Activated CD4-positive, alpha-beta memory T cell treated with anti-CD3 and anti-CD28 coated beads, Interleukin-2, amount 10 ng/mL, durations not matched to agents 7 days and 5 days (primary cell): ENCODE measurements at places on chromosomes 3 and 15. TPM values are rescaled to one million over a fixed set of nuclear protein-coding genes. Genes with fewer than 3 reads are reported as not detected.

- H3K36me3 ChIP-seq = no peaks in the 10 kb centered on the region
- H3K27me3 ChIP-seq = peaks cover 11% of the 10 kb centered on the region
- DNase-seq = no peak
Measured at GRCh38 chr15:71111181-71111565, 4.1 kb upstream of the THSD4 start.

DNA sequence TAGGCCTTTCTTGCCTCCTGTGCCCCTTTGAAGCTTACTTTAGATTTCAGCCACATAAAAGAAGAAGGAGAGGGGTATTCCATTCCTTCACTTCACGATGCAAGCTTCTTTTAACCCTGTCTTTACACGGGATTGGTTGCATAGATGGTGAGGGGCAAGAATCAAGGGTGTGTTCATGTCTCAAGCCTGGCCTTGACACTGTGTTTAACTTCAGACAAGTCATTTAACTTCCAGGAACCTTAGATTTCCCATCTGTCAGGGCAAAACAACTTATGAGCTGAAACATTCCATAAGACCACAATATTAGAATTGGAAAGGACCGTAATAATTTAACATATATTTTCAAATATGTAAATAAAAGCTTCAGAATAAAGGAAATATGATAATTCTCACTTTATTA is 344.5 kb downstream of the MFSD1 start:
- no peaks in the 10 kb centered on the region for H3K36me3 ChIP-seq
- no peak overlapping the region for H3K27ac ChIP-seq
- no peak overlapping the region for H3K4me3 ChIP-seq
- no peak for DNase-seq
- H3K27me3 ChIP-seq = no peaks in the 10 kb centered on the region

DNA sequence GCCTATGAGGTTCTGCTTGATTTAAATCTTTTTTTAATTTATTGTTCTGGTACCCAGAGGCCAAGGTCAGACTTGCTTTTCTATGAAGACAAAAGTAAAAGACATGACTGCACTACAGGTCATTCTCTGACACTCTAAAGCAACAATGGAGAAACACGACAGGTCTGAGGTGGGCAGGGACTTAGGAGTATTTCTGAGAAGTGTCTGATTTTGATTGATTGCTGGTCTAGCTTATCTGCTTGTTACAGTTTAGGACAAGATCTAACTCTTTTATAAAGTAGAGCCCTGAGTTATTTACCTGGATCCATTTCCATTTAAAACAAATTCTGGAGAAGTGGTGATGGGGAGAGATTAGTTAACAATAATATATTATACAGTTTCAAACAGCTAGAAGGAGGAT is 115.2 kb upstream of the STT3B start:
- DNase-seq = no peak
- no peak overlapping the region for H3K4me3 ChIP-seq
- no peak overlapping the region for H3K27ac ChIP-seq
- no peaks in the 10 kb centered on the region for H3K27me3 ChIP-seq
- H3K36me3 ChIP-seq = no peaks in the 10 kb centered on the region

GRCh38 chr3:42926310-42926709 is 20.4 kb downstream of the ZNF662 start:
- peaks cover 10% of the 10 kb centered on the region for H3K27me3 ChIP-seq
- no peak overlapping the region for H3K27ac ChIP-seq
- H3K4me3 ChIP-seq = no peak overlapping the region
- no peaks in the 10 kb centered on the region for H3K36me3 ChIP-seq
- no peaks in the 10 kb centered on the region for H3K4me1 ChIP-seq

GRCh38 chr3:29582273-29582672 is 301.4 kb downstream of the RBMS3 start:
- no peak for DNase-seq
- H3K27ac ChIP-seq = no peak overlapping the region
- H3K4me3 ChIP-seq = no peak overlapping the region
- no peaks in the 10 kb centered on the region for H3K36me3 ChIP-seq
- no peaks in the 10 kb centered on the region for H3K4me1 ChIP-seq
- no peaks in the 10 kb centered on the region for H3K27me3 ChIP-seq

Gene MB21D2
- total RNA-seq = 21.0 TPM

Gene DAPK2
- 3.7 TPM for total RNA-seq

DNA sequence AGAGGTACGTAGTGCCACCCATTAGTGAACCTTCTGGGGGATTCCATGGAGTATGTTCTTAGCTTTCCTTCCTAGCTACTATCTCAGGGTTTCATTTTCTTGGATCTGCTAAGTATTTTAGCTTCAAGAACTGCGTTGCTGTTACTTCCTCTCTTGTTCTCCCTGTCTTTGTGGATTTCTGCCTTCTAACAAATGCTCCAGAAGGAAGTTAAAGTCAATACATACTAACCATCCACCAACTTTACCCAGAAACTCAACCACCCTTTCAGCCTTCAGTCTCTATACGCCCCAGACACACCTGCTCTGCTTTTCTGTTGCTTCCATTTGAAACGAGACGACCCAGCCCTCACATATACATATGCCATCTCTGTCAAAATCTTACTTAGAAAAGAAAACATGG is 2.4 kb upstream of the KLF13 start:
- peaks cover 34% of the 10 kb centered on the region for H3K4me1 ChIP-seq
- H3K27ac ChIP-seq = peak overlapping the region; percentile 97
- DNase-seq = no peak
- H3K27me3 ChIP-seq = no peaks in the 10 kb centered on the region

Gene GOLGA6L4
- total RNA-seq = 2.3 TPM

DNA sequence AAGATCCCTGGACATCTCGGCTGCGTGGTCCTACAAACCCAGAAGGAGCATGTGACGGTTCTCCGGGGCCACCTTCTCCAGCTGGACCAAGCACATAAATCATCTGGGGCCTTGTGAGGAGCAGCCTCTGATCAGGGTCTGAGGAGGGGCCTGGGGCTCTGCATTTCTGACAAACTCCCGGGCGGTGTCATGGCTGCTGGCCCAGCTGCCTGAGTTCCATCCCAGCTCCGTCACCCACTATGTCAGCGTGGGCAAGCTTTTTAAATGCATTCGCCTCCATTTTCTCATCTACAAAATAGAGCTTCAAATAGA is 126.3 kb upstream of the MEF2A start:
- no peak overlapping the region for H3K4me3 ChIP-seq
- H3K36me3 ChIP-seq = no peaks in the 10 kb centered on the region
- H3K27ac ChIP-seq = no peak overlapping the region
- H3K27me3 ChIP-seq = peaks cover 15% of the 10 kb centered on the region
- DNase-seq = no peak
- H3K4me1 ChIP-seq = peaks cover 18% of the 10 kb centered on the region

DNA sequence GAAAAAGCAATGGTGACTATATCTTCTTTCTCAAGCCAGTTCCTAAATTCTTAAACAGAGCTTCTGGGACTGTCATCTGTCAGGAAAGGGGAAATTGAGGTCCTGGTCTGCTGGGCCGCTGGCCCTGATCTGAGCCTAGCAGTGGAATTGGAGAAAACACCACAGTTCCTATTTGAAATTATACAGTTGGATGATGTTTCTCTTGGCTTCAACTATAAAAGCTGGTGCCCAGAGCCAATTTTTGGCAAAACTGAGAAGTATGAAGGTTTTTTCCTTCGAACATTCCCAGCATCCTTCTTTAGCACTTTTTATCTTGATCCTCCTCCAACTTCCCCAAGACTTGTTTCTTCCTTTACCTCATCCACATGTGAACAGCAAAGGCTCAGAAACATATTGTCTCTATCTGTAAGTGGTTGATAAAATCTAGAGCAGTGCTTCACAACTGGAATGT is 83.9 kb downstream of the CD47 start:
- H3K4me1 ChIP-seq = peaks cover 2% of the 10 kb centered on the region
- no peak overlapping the region for H3K4me3 ChIP-seq
- H3K27me3 ChIP-seq = peaks cover 2% of the 10 kb centered on the region

DNA sequence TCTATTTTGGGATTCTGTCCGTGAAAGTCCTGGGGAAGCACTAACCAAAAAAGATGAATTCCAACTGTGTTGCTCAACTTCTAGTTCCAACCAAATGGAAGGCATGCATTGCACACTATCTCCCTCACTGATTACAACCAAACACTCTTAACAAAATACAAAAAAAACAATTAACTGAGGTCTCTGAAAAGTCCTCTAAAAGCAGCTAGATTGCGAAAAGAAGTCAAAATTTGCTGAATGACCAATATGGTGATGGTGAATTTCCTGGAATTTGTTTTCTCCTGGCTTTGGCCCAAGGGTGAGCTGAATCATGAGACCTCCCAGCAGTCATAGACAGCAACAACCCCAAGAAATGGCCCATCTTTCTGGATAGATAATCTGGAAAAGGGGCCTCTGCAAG is 28.3 kb downstream of the CYP19A1 start:
- DNase-seq = no peak
- H3K27me3 ChIP-seq = peaks cover 8% of the 10 kb centered on the region
- H3K27ac ChIP-seq = no peak overlapping the region
- no peaks in the 10 kb centered on the region for H3K4me1 ChIP-seq
- no peaks in the 10 kb centered on the region for H3K36me3 ChIP-seq

Gene FBN1
- total RNA-seq = 1.7 TPM

DNA sequence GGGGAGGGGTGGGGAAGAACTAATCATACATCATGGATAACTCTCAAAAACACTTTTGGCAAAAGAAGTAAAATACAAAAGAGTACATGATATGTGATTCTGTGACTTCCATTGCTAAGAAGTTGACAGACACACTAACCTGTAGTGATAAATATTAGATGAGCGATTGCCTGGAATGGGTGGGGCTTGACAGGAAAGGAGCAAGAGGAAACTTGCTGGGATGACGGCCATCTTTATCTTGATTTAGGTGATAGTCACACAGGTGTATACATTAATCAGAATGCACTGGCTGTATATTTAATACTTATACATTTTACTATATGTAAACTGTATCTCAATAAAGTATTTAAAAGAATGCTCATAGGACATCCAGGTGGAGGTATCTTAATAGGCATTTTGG is 13.1 kb downstream of the PARL start:
- H3K27ac ChIP-seq = no peak overlapping the region
- H3K27me3 ChIP-seq = no peaks in the 10 kb centered on the region
- H3K36me3 ChIP-seq = peaks cover 4% of the 10 kb centered on the region

- H3K27ac ChIP-seq = no peak overlapping the region
- H3K4me1 ChIP-seq = peaks cover 35% of the 10 kb centered on the region
- peaks cover 1% of the 10 kb centered on the region for H3K27me3 ChIP-seq
- H3K36me3 ChIP-seq = peaks cover 3% of the 10 kb centered on the region
- no peak overlapping the region for H3K4me3 ChIP-seq
Measured at GRCh38 chr3:126916546-126916945, 66.4 kb upstream of the PLXNA1 start.

DNA sequence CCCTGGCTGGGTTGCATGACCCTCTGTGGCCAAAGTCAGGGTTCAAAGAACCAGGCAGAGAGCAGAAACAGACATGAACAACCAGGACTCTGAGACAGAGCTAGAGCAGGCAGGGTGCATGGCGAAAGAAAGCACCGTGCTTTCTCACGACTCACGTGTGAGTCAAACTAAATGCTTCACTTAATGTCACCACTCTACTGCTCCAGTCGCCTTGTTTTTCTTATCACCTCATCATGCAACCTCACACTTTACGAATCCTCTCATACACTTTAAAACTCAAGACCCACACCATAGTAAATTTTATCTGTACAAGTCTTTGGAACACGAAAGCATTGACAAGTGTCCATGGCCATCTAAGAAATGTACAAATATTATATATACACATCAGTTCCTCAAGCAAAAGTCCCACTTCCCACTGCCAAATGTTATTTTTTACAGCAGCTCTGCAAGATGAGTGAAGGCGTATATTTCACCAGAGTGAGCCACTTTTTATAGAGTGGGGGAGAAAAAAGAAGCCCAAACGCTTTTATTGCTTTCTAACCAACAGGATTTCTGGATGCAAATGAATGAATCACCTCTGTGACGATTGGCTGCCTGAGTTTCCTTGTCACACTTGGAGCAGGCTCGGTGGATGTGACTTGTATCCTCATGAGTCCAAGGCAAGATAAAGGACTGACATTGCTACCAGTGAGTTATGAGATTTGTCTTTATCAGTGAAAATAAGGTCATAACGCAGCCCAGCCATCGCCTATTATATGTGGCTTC is 16.0 kb upstream of the MEGF11 start:
- peaks cover 33% of the 10 kb centered on the region for H3K27me3 ChIP-seq
- no peak overlapping the region for H3K27ac ChIP-seq
- H3K4me3 ChIP-seq = no peak overlapping the region
- H3K36me3 ChIP-seq = no peaks in the 10 kb centered on the region

GRCh38 chr15:27468151-27468591 is 497.2 kb downstream of the GABRG3 start:
- no peaks in the 10 kb centered on the region for H3K4me1 ChIP-seq
- no peak for DNase-seq
- H3K27ac ChIP-seq = no peak overlapping the region
- no peak overlapping the region for H3K4me3 ChIP-seq
- no peaks in the 10 kb centered on the region for H3K36me3 ChIP-seq

DNA sequence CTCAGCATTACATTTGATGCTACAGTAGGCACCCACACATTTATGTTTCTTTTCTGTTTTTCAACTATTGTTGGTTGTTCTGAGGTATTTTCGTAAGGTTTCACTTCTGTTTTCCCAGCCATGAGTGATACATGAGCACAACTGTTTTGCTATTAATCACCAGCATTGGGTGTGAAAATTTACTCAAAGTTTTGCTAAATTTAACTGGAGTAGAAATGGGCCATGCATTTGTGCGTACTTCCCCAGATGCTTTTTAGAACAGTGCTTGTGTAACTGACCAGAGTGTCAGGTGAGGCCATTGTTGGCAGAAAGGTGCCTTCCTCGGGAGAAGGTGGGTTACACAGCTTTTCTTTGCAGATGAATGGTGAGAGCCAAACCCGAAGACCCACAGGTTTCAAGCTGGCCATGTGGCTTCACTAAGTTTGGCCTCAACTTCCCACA is 70.4 kb downstream of the ST6GAL1 start:
- peaks cover 55% of the 10 kb centered on the region for H3K36me3 ChIP-seq
- DNase-seq = peak; percentile 33
- peak overlapping the region; percentile 45 for H3K4me3 ChIP-seq
- H3K27me3 ChIP-seq = no peaks in the 10 kb centered on the region
- H3K27ac ChIP-seq = peak overlapping the region; percentile 86
- peaks cover 65% of the 10 kb centered on the region for H3K4me1 ChIP-seq

Gene EPHB1
- 0.80 TPM for total RNA-seq

DNA sequence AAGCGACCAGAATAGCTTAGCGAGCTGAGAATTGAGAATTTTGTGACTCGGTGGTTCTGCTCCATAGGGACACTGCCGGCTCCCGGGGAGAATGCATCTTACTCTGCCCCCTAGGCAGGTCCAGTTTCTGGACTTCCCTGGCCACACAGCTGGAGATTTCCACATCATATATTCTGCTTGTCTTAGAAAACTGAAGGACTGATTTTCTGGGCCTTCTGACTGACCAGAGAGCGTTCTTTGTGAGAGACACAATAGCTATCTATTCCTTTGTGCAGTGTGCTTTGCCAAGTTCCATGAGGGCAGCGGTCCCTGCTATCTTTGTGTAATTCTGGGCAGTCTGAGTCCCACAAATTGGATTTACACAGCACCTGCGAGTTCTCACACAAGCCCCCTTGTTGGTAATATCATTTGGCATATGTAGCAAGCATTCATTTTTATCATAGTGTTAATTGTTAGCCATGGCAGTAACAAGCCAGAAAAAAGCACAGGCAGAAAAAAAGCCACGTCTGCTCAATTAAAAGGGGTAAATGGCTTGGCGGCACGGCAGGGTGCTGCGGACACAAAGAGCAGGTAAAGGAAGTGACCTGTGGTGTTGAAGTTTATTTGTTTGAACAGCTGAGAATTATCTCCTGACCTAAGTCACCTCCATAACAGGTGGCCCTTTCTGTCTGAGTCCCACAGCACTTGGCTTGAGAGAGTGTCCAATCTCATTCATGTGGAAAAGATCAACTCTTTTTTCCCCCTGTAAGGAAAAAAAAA is 688.7 kb downstream of the TUSC7 start:
- H3K27ac ChIP-seq = no peak overlapping the region
- H3K27me3 ChIP-seq = no peaks in the 10 kb centered on the region
- H3K4me1 ChIP-seq = no peaks in the 10 kb centered on the region
- H3K4me3 ChIP-seq = no peak overlapping the region

Gene CIDEC
- total RNA-seq = not detected
